Hematopoietic multipotent progenitor cell treated with erythropoietin and hydrocortisone succinate and interleukin-3 and kit ligand, for 6 days (in vitro differentiated cells): ENCODE measurements at places on chromosomes 1 and 21.

DNA sequence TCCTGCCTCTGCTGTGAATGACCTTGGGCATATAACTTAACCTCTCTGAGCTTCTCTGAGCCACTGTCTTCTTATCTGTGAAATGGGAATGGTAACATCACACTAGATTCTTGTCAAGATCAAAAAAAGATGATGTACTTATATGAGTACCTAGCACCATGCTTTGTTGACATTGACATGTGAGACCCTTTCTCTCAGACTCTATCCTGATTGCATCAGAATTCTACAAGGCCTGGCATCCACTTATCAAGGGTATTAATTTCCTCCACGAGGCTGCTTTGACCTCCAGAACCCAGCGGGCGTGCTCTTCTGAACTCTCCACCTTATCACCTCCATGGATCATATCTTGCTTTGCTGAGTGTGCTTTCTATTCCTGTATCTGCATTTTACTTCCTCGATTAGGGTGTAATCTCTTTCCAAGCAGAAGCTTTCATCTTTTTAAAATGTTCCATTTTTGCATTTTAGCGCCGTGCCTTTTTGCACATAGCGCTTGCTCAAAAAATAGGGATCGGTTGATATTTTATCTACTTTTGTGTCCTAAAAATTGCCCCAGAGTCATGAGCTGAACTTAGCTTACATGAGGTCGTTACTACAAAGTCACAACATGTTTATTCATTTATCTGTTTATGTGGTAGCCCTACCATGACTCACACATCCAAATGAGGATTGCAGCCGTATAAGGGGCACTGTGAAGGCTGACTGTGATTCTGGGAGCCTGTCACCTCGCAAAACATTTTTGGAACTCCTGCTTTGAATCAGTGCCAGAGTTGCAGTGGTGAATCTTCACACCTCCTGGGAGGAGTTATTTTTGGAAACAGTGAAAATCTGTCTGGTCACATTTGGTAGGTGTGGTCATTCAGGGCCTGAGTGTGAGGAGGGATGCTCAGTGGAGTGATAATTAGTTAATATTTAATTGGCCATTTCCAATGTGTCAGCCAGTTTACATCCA lies 63.2 kb downstream of the IER5 start:
- peak; percentile 75 for DNase-seq

DNA sequence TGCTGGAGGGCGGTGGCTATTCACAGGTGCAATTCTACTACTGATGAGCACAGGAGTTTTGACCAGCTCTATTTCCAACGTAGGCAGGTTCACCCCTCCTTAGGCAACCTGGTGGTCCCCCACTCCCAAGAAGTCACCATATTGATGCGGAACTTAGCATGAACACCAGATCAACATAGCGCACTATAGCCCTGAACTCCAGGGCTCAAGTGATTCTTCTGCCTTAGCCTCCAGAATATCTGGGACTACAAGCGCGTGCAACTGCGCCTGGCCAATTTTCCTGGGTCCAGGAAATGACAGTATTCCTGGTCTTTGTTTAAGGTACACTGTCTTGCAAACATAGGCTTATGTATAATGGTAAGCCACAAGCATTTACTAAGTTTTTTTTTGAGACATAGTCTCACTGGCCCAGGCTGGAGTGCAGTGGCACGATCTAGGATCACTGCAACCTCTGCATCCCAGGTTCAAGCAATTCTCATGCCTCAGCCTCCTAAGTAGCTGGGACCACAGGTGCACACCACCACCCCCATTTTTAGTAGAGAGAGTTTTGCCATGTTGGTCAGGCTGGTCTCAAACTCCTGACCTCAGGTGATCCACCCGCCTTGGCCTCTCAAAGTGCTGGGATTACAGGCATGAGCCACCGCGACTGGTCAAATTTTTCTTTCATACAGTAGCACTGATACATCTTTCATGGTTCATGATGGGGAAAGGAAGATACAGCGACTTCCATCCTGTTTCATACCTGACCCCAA lies 12.6 kb downstream of the MCL1 start:
- no peak for DNase-seq

DNA sequence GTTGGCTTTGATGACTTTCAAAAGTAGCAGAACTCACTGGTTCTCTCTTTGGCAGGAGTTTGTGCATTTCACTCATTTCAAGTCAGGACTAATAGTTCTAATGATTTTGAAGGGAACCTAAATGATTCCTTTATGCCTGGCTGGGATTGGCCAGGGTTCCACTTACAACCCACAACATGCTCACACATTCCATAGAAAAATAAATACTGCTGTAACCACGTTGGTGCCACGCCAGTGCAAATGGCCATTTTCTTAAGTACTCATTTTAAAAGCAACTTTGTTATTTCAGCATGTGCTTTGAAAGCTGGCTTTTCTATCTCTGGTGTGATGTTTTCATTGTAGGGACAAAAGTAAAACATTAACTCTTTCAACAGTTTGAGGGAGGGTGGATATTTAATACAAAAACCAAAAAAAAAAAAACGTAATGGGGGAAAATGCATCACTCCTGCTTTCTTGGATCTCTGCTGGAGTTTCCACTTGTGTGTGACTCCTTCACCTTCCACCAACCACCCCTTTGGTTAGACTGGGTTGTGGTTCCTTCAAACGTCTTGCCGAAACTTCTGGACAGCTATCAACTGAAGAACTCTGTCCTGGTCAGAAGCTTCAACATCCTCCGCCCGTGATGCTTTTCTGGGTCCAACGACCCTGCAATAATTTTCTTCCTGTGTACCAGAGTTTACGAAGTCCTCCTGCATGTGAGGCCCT lies 300.4 kb upstream of the RUNX1 start:
- no peak for DNase-seq

DNA sequence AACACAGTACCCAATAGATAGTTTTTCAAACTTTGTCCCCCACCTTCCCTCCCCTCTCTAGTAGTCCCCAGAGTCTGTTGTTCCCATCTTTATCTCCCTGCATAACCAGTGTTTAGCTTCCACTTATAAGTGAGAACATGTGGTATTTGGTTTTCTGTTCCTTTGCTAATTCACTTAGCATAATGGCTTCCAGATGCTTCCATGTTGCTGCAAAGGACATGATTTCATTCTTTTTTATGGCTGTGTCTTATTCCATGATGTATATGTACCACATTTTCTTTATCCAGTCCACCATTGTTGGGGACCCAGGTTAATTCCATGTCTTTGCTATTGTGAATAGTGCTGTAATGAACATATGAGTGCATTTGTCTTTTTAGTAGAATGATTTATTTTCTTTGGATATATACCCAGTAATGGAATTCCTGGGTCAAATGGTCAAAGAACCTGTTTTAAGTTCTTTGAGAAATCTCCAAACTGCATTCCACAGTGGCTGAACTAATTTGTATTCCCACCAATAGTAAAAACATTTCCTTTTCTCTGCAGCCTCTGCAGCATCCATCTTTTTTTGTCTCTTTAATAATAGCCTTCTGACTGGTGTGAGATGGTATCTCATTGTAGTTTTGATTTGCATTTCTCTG lies 126.0 kb downstream of the AK5 start:
- no peak for DNase-seq

DNA sequence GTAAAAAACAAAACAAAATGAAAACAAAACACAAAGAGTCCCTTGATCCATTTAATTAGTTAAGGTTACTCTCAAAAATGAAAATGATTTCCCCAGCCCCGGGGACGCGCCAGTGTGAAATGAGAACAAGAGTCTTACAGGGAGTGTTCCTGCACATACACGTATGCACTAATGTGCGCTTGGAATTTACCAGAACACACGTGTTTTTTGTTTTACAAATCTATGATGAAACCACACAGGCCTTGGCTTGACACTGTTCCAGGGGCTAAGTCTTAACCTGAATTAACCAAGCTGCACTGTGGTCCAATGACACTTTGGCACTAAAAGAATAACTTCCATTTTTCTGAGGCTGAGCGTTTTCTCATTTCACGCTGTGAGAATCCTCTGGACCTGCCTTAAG lies 63.7 kb downstream of the SLC45A1 start:
- no peak for DNase-seq

GRCh38 chr1:28112388-28113241 lies 24.2 kb upstream of the EYA3 start:
- peak; percentile 84 for DNase-seq

- peak; percentile 18 for DNase-seq
Measured at GRCh38 chr1:191695865-191696264, 462.4 kb upstream of the RGS18 start.

DNA sequence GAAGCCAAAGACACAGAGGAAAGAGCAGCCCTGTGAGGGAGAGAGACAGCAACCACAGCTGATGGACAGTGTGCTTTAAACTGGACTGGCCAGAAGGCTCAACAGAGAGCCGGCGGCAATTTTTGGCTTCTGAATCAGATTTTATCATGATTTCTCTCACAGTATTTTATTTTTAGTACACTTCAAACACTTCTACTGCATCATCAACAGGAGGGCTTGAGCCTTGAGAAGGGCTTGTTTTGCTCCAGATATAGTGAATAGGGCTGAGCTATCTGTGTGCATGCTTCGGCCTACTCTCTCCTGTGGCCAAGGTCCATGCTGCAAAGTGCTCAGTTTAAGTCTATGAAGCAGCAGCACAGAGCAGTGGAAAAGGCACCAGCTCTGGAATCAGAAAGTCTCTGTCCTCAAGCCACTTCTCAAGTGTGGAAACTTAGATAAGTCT lies 33.3 kb downstream of the ADCY10 start:
- DNase-seq, result peak; percentile 44

- no peak for DNase-seq
Measured at GRCh38 chr1:179966551-179966950, 11.9 kb downstream of the CEP350 start.

- no peak for DNase-seq
Measured at GRCh38 chr21:39057121-39057520, 126.1 kb downstream of the PSMG1 start.

DNA sequence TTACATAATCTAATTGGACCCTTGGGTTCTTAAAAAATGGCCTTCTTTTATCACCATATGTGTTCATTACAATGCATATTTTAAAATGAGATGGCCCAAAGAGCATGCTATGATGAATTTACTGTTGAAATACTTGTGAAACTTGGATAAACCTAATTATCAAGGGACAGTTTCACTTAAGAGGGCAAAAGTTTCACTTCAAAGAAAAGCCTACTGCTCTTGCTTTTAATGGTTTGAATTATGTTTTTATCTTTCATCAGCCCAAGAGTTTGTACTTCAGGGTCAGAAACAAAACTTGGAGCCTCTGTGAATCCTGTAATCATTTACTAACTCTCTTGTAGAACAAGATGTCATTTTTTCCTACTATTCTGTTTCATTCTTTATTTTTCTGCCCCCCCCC lies 32.3 kb downstream of the POU2F1 start:
- DNase-seq, result no peak

DNA sequence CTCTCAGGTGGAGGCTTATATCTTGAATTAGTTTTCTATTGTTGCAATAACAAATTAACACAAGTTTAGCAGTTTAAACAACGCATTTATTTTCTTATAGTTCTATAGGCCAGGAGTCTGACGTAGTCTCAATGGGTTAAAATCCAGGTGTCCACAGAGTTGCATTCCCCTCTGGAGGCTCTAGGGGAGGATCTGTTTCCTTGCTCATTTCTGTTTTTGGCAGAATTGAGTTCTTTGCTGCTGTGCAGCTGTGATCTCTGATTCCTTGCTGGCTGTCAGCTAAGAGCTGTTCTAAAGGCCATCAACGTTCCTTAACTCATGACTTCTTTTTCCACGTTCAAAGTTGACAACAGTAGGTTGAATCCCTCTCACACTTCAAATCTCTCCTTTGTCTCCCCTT lies 31.8 kb downstream of the S100A10 start:
- DNase-seq, result no peak

- DNase-seq, result no peak
Measured at GRCh38 chr1:11654939-11655808, 497 bp downstream of the FBXO44 start.

DNA sequence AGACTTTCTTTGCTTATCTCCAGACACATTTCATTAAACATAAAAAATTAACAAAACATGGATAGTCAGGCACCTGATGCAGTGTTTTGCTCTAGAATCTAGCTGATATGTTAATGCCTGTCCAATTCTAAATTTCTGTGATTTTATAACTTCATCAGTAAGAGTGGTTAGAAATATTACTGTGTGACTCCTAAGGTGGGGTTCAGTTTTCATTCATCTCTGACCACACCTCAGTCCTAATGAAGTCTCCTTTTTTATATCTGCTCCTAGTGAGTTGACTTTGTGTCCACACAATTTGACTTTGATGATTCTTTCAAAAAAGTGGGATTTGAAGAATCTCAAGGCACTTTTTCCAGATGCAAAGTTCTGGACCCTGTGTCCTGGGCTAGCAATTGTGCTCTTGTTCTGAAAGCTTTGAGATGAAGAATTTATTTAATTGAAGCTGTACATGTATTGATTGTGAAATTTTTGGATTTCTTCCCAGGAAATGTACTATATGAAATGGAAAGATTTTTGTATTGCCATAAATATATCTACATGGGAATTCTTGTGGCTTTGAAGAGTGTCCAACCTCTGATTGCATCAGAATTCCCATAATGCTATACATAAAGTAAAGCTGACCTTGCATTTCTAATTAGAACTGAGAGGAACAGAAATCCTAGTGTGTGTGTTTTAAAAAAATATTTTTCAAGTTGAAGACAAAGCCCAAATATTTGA lies 111.2 kb downstream of the GIPC2 start:
- DNase-seq, result no peak

- DNase-seq, result peak; percentile 73
Measured at GRCh38 chr1:52203935-52204625, 62.2 kb downstream of the ZFYVE9 start.

GRCh38 chr1:213376862-213377372 lies 325.9 kb downstream of the RPS6KC1 start:
- DNase-seq, result no peak

- peak; percentile 50 for DNase-seq
Measured at GRCh38 chr1:54652168-54652567, 10.6 kb downstream of the MROH7 start.

GRCh38 chr1:59412718-59413326 lies 115.9 kb downstream of the FGGY start:
- peak; percentile 75 for DNase-seq

DNA sequence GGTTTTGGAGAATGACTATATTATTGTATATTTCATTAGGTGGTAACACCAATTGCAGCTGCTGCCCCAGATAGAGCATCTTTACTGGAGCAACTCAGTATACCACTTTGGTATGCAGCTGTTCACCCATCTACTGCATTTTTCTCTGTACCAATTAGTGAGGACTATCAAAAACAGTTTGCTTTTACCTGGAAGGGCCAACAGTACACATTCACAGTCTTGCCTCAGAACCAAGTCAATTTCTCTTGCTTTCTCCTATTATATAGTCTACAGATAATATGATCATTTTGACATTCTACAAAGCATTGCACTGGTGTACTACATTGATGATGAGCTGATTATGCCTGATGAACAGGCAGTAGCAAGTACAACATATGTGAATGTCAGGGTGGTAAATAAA lies 99.3 kb downstream of the PTPRU start:
- DNase-seq, result no peak

DNA sequence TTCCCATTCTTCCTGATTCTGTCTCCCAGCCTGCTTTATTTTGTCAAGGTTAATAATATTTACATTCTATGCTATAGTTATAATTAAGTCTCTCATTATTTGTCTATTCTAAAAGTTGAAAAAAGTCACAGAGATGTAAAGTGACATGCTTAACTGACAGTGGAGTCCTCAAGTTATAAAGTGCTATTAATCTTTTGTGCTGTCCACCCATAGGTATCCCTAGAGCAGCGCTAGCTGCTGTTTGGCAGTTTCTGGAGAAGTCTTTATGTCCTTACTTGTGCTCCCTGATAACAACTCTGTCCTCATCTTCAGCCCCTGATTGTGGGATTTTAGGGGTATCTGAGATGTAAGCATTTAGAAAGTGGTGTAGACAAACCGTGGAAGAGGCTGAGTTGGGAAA lies 13.1 kb downstream of the BACH1 start:
- no peak for DNase-seq
